ENCODE measurements at places on chromosomes 3 and 15.

- DNase-seq = no peak
These were observed 11.8 kb downstream of the CYFIP1 start for GRCh38 chr15:22968366-22968765.

- DNase-seq = no peak
These were observed 23.7 kb downstream of the SH3GL3 start for GRCh38 chr15:83470887-83471286.

DNA sequence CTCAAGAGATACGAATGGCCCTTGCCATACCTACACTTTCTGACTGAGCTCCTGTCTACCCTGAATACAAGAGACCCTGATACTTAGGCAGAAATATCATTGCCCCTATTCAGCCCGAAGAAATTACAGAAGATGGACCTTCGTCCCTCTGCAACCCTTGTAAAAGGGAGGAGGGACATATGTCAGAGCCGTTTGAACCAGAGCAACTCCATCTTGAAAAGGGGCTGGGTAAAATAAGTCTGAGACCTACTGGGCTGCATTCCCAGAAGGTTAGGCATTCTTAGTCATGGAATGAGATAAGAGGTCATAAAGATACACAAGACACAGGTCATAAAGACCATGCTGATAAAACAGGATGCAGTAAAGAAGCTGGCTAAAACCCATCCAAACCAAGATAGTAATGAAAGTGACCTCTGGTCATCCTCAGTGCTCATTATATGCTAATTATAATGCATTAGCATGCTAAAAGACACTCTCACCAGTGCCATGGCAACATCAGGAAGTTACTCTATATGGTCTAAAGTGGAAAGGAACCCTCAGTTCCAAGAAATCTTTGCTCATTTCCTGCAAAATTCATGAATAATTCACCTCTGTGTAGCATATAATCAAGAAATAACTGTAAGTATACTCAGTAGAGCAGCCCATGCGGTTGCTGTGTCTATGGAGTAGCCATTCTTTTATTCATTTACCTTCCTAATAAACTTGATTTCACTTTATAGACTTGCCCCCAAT, 49.7 kb upstream of the GPD1L start:
- DNase-seq = no peak

- no peak for DNase-seq
These were observed 66.5 kb upstream of the DAZL start for GRCh38 chr3:16671690-16672089.

- no peak for DNase-seq
These were observed 12.4 kb downstream of the LINGO1 start for GRCh38 chr15:77620297-77620696.

DNA sequence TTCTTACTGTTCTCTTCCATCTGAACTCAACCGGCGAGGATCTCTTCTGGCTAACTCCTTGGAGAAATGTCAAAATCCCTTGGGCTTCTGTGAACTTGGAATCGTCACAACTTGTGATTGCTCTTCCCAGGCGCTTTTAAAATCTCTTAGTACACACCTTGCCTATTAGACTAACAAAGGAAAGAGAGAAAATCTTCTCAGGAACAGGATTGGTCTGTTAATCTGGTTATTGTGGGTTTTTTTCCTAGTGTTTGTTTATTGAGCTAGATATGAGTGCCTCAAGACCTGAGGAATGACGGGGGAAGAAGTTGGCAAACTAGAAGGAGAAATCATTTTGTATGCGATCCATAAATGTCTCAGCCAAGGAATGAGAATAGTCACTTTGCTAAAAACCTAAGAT, at the start of gene ATP13A5:
Gene ATP13A5 (minus strand): TSS at position 48 of the 400 bp plus-strand sequence. CDS start 28 bp downstream, at position 20.
- no peak for DNase-seq

DNA sequence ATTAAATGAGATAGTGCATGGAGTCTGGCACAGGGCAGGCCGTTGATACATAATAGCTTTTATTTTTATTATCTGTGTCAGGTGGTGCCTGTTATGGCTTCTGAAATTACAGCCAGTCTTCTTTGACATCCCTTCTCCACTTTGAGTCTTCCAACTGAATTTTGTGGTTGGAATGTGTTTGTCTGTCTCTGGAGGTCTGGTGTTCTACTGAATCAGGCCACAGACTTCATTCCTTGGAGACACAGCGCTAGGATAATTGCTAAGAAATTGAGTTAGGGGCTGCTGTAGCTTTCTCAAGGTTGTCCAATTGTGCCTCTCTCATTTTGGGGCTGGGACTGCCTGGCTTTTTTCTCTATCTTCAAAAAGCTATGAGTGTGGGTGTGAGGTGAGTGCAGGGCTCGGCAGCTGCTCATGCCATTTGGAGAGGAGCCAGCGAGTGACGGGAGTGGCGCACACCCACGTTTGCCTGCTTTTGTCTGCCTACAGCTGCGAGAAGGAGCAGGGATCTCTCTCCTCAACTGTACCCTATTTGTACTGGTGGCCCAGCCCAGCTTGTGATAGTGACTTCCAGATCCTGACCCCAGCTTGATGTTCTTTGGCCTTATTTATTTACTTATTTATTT, 49.8 kb upstream of the SYN2 start:
- DNase-seq = no peak

- DNase-seq = no peak
These were observed 46.5 kb downstream of the MSL2 start for GRCh38 chr3:136149667-136150066.

DNA sequence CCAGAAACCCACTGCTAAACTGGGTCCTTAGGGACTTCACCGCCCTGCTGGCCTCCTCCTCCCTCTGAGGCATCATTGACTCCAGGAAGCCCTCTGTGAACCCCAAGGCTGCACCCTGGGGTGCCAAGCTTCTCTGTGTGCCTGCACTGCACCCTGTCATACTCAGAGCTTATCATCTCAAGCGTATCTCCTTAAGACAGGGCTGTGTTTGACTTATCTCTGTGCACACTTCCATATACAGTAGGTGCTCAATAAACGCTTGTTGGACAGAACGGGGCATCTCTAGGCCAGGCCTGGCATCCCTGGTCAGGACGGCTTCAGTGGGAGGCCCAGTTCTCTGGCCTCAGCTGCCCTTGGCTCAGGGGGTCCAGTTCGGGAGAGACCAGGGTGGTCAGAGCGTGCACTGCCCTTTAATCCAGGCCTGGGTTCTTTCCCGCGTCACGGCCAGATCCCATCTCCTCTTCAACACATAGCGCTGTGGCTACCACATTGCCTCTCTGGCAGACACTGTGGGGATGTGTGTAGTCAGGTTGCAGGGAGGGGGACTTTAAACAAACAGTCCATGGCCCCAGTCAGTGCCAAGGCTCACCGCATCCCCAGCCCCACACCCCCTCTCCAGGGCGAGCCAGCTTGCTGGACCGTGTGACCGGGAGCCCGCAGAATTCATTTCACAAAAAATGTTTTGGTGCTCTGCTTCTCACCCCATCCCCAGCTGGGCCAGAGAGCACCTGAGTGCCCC, 33.4 kb downstream of the MAGEF1 start:
- no peak for DNase-seq

DNA sequence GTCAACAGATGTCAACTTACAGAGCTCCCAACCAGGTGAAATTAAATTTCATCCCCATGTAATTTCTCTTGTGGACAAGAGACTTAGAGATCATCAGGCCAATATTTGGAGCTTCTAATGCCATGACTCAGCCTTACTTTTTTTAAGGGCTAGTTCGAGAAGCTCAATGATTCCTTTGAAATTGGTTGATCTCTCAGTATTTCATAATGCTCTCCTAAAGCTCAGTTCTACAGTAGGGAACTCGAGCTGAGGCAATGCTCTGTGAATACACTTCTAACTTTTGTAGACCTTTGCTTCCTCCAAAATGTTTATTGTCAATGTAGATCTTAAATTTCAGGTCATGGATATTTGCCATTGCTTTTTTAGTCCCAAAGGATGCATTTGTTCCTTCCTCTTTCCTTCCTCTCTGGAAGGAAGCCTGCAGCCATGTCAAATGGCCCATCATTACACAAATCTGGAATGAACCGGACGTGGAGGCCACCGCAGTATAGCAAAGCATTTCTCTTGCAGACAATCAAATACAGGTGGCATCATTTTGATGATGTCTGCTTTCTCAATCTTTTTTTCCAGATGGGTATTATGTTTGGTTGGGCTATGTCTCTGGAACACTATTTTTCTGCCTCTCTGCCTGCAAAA, 28.3 kb downstream of the STARD5 start:
- no peak for DNase-seq

- DNase-seq = no peak
These were observed 5.0 kb downstream of the TMEM207 start for GRCh38 chr3:190444576-190445145.

DNA sequence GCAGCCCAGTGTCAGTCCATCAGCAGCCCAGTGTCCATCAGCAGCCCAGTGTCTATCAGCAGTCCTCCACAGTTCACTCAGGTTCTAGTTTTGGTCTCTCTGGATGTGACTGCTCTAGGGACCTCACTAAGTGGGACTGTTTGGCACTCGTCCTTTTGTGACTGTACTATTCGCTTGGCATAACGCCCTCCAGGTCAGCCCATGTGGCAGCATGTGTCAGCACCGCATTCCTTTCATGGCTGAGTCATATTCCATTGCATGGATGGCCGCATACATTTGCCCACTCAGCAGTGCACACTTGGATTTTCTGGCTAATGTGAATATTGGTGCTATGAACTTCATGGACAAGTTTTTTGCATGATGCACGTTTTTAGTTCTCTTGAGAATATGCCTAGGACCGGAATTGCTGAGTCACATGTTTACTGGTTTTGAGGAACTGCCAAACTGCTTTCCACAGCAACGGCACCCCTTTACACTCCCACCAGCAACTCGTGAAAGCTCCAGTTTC, 16.4 kb downstream of the CHST13 start:
- no peak for DNase-seq

DNA sequence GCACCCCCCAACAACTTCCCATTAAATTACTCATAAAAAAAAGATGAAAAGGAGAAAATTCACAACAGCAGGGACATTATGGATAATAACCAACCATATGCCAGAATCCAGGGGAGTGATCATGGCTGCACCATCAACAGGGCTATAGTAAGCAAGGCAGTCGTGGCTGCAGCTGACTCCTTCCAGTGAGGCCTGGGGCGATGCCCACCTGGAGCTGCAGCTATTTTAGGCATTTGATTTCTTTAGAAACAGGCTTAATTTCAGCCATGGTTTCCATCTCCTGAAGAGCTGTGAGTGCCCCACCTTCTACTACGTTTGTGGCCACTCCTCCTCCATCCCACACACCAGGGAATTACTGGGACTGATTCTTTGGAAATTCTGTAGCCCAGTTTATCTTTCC, 84.0 kb downstream of the MINAR1 start:
- no peak for DNase-seq

DNA sequence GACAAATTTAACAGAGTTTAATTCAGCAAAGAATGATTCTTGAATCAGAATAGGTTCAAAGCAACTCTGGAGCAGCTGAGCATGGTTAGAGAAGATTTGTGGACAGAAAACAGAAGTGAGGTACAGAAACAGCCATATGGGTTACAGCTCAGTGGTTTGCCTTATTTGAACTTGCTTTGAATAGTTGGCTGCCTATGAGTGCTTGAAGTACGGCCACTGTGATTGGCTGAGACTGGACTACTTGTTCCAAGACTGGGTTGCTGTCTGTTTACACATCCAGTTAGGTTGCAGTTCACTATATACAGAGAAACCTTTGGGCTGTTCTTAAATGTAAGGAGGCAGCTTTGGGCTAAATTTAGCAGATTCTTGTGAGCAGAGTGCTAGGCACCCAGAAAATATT, 79.4 kb upstream of the CADPS start:
- no peak for DNase-seq

DNA sequence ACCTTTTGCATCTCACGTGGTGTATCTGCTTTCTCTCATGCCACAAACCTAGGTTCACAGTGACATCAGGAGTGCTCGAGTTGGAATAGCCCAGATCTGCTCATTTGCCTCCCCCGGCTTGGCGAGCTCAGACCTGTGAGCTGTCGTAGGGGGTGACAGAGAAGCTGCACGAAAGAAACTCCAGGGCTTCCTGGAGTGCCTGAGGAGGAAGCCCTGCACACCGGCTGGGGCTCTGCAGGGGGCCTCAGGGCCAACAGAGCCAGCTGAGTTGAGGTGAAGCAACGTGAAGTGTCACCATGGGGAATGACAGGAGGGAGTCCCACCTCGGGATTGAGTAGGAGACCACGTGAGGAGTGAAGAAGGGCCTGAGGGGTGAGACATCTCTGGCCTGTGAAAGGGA, 62.5 kb downstream of the RPN1 start:
- no peak for DNase-seq

GRCh38 chr3:195224156-195224979, 46.6 kb downstream of the XXYLT1 start:
- no peak for DNase-seq

- DNase-seq = no peak
These were observed 41.9 kb downstream of the KY start for GRCh38 chr3:134608771-134609435.

- no peak for DNase-seq
These were observed 138.0 kb upstream of the RAD18 start for GRCh38 chr3:9101286-9101685.

GRCh38 chr3:32584660-32585059, 14.0 kb upstream of the DYNC1LI1 start:
- DNase-seq = no peak

GRCh38 chr3:17302170-17302569, 417.4 kb downstream of the PLCL2 start:
- no peak for DNase-seq

- no peak for DNase-seq
These were observed 512.6 kb upstream of the ADAMTS9 start for GRCh38 chr3:65200310-65200970.

DNA sequence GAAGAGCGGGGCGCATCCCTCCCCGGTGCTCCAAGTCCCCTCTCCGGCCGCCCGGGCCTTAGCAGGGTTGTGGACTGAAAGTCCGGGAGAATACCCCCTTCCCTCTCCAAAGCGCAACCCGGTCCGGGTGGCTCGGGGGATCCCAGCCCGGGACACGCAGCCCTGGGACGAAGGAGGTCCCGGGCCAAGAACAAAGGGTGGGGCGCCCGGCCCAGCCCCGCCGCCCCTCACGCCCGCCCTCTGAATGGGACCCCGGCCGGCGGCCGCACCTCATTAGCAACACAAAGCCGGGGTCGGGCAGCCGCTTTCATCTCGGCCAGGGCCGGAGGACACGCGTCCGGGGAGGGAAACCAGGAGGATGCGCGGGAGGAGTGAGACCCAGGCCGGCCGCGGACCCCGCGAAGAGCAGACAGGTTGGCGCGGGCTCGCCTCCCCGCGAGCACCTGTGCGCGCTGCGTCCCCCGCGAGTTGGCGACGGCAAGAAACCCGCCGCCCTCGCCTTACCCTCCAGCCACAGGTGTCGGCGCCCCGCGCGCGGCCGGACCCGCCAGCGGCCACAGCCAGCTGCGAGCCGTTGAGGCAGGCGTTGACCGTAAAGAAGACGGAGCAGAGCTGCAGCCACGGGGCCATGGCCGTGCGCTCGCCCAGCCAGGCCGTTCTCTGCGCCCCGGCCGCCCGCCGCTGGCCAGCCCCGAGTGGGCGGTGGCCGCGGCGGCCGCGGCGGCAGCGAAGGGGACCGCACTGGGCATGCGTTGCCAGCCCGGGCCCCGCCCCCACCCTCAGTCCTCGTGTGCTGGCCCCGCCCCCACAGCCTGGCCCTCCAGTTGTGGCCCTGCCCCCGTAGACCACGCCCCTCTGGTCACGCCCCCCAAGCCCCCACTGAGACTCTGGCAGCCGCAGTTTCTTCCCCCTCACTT, at the start of gene IL17RD:
Gene IL17RD (minus strand): TSS at position 697 of the 917 bp plus-strand sequence. CDS start 67 bp downstream, at position 630.
- no peak for DNase-seq

Measured in NCI-H1417 treated with DMSO at 0.1 percent for 48 hours (cell line).